ENCODE measurements at places on chromosomes 5 and 9.

GRCh38 chr5:33227247-33227646, 213.5 kb upstream of the TARS1 start:
- no peak for DNase-seq

- no peak for DNase-seq
Observed at GRCh38 chr9:130354806-130355205, 89.2 kb downstream of the HMCN2 start.

GRCh38 chr9:129557192-129558036, 63.5 kb downstream of the C9orf50 start:
- peak; percentile 20 for DNase-seq

GRCh38 chr5:1771149-1772065, 28.2 kb downstream of the MRPL36 start:
- DNase-seq, result peak; percentile 40

GRCh38 chr9:4118666-4119065, 181.2 kb downstream of the GLIS3 start:
- no peak for DNase-seq

GRCh38 chr9:125532812-125533594, 174.0 kb downstream of the MAPKAP1 start:
- DNase-seq, result no peak

DNA sequence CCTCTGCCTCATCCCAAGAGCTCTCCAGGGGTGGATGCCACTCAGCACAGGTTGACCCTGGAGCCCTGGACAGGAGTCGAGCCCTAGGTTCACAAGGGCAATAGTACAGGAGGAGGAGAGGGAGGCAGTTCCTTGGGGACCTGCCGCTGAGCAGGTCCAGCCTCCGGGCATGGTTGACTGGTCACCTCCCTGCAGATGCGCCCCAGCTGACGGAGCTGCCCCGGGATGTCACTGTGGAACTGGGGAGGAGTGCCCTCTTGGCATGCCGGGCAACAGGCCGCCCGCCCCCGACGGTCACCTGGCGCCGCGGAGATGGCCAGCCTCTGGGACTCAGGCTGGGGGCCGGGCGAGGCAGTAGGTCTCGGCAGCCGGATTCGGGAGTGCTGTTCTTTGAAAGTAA, 53.7 kb downstream of the HMCN2 start:
- DNase-seq, result no peak

DNA sequence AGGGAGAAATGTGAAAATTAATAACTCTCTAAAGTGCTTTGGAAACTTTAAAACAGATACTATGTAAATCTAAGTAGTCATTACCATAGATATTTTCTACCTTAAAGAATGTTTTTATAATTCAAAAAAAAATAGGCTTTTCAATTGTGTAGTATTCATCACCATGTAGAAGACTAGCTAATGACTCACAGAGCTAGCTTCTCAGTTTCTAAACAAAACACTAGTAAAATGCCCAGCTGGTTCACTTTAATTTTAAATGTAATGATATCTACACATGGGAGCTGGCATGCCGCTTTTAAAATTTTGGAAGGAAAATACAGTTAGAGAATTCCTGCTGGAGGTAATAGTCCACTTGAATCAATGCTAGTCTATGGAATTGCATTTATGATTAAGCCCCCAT, 509.8 kb downstream of the CSNK1G3 start:
- DNase-seq, result no peak

GRCh38 chr9:93290495-93291434, 106.8 kb downstream of the WNK2 start:
- no peak for DNase-seq

DNA sequence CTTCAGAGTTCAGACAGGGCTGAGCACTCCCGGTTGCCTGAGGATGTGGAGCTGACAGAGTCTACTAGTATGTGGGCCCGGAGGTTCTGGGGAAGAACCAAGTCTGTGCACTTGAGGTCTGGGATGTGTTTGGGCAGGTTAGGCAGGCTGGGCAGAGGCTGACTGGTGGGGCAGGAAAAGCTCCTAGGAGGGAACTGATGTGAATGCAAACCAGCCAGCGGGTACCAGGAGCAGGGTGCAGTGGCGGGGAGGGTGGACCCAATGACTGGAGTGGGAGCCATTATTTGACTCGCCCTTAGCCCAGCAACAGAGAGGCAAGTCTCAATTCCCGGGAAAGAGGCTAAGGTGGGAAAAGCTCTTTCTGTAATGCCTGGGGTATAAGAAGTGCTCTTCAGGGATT, 419.9 kb upstream of the DAP start:
- DNase-seq, result no peak

- no peak for DNase-seq
Observed at GRCh38 chr5:116410336-116410890, 164.2 kb downstream of the SEMA6A start.

DNA sequence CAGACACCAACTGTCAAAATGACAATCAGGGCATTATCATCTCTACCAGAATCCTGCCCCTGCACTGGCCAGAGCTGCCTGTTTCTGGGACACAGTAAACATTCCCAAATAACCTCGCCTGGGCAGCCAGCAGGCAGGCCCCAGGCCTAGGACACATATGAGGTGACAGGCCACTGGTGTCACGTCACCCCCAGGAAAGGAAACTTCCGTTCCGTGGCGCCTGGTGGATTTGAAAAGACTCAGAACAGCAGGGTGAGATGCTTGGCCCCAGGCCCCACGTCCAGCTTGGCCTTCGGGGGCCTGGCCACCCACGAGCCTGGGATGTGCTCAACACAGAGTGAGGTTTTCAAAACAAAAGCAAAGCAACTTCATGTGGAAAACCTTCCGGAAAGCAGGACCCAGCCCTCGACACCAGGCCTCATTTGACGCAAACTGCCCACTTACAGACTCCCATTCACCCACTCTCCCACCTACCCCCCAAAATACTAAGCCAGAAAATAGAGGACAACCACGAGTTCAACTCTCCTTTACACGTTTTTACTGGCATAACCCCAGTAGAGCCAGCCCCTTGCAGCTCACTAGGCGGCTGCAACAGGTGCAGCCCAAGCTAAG, 1.2 kb downstream of the SEMA4D start:
- no peak for DNase-seq

DNA sequence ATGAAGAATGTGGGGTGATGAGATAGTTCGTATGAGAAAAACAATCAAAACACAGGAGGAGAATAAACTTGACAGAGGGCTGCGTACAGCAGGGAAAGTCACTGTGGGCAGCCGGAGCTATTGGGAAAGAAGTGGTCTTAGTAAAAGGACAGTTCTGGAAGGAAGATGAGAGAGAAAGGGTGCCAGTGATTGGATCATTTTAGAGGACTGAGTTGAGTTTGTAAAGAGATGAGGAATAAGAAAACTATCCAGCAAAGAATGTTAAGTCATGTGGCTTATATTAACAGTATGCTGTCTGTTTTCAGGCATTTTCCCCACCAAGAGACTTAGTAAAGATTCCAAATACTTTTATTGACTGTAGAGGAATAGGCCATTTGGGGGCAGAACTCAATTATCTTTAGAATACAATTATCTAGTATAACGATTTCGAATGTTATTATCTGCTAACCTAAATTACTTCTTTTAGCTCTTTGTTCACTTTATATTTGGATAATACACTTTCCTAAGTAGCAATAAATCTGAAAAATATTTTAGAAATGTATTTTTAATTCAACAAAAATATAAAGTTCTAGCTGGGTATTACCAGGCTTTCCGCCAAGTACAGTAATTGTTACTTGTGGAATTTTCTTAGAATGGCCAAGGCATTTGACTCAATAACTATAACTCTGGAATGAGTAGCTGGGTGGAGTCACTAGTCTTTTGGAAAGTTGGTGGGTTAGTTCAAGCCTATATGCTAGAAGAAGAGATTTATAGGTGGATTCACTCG, 15.5 kb upstream of the LOX start:
- DNase-seq, result no peak

DNA sequence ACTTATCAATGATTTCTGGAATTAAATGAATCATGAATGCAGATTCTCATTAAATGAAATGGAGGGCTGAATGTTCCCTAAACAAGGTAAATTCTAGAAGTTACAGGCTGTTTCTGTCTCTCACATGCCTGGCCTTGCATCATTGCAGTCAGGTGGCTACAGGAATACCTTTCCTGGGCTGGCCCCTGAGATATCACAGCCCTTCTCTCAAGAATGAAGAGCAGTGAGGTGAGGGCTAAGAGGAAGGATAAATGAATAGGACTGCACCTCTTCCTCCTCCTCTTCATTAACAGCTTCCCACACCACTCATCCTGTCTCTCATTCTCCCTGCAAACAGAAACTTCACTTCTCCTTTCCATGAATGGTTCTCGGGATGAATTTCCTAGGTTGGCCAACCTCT, 22.5 kb downstream of the ARHGEF28 start:
- no peak for DNase-seq

DNA sequence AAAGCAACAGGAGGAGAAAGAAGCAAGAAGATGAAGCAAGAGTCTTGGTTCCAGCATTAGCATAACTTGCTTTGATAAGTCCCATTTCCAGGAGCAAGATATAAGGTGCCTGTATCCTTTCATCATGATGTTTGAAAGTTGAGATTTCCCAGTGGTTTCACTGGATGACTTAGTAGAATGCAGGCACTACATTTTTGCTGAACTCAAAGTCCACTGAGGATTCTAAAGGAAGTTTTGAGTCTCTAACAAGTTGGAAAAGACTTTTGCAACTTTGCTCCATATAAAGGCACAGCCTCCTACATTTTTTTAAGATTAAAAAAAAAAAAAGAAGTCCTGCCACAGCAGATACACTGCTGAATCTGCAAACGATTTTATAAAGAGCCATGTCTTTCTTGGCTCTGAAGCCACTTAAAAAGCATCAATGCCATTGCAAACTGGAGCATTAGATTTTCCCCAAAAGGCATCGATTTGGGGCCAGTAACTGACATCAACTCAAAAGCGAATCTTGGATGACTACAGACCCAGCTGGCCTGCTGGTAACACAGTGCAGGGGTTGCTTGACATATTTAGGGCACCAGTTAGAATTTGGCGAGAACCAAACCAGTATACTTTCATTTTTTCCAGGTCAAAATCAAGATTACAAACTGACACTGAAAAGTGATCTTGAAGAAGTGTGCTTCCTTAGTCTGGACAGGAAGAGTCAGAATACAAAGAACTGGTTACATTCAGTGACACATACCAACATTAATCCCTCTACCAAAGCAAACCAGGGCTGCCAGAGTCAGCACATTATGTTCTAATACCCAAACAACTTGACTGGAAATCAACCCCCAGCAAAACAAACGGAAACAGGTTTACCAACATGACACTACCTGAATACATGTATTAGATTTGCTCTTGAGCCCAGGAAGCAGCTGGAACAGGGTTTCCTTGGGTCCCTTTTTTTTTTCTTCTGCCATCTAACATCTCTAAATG, 39.1 kb upstream of the KCNV2 start:
- no peak for DNase-seq

DNA sequence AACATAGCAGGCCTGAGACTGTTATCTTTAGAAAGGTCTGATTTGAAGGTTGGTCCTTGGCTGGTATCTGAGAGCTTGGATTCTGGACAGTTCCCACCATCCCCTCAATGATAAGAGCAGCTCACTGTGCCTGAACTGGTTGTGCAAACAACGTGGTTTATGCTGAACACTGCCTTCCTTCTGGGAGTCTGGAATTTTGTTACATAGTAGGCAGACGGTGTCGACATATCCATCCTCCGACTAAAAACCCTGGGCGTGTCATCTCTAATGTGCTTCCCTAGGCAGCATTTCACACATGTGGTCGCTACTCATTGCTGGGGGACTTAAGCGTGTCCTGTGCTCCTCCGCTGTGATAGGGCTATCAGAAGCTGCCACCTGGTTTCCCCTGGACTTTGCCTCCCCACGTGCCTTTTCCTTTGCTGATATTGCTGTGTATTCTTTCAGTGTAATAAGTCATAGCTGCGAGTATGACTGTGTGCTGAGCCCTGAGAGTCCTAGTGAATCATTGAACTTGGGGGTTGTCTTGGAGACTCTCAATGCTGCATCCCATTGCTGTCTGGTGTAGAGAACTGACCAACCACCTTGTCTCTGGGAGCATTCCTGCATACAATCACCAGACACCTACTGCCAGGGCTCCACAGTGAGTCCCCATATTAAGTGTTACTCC, 119.1 kb upstream of the TBC1D2 start:
- DNase-seq, result no peak

DNA sequence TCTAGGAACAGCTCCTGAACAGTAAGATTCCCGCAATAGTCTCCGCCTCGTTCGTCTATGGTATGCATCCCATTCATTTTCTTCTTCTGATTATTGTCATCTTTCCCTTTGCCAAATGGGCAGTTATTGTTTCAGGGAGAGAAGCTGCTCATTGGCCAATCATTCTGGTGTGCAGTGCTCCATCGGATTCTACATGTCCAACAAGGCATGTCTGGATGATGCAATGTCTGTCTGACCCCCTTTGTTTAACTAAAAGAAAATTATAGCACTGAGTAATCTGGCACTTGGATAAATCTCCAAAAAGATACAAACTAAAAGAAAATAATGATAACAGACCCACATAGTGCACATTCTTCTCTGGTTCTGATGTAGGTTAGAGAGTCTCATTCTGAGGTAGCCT, 515.6 kb upstream of the DMAC1 start:
- DNase-seq, result no peak

DNA sequence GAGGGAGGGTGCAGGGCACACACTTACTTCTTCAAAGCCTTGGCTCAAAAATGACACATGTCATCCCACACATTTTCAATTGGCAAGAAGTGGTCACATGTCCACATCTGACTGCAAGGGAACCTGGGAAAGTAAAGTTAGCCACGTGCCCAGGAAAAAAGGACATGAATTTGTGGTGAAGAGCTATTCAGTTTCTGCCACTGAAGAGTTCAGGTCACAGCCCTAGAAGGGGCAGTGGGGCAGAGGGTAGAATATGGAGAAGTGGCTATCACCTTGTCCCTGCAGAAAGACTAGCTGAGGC, 1.9 kb upstream of the RGS14 start:
- DNase-seq, result no peak

DNA sequence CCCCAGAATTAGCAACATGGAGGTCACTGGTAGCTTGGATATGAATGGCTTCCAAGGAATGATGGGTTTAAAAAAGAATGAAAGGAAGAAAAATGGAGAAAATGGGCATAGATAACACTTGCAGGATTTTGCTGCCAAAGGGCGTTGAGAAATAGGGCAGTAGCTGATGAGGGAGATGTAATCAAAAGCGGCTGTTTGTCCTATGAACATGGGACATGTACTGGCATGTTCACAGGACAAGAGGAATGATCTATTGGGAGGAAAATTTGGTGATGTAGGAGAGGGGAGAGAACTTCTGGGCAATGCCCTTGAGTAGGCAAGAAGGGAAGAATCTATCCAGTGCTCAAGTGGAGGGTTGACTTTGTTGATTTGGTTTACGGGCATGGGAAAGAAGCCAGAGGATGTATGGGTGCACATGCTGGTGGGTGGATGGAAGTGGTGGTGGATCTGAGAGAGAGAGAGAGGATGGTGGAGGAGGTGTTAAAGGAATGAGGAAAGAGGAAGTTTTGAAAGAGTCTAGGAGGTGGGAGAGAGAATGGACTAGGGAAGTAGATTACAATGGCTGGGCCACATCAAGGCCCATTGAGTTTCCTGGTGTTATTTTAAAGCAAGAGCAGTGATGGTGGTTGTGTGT, 115.1 kb upstream of the MVB12B start:
- no peak for DNase-seq

DNA sequence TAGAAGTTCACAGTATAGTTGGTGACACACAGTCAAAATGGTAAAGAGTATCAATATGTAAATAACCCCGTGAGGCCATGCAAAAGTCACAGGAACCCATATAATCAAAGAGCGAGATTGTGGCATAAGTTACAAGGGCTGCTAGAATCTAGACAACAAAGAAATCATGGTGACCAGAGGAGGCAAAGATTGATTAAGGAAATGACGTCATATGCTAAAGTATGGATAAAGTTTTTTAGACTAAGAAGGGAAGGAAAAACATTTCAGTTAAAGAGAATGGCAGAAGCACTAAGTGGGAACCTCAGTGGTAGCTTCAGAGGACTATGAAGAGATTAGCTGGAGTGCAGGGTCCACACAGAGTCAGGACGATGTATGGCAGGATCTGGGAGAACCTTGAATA, 330.3 kb downstream of the NFIB start:
- DNase-seq, result no peak

All from NCI-H146 (cell line).